ENCODE measurements at places on chromosomes 1 and 21.

- no peak for DNase-seq
Observed at GRCh38 chr1:118223426-118223825, 38.4 kb upstream of the SPAG17 start.

DNA sequence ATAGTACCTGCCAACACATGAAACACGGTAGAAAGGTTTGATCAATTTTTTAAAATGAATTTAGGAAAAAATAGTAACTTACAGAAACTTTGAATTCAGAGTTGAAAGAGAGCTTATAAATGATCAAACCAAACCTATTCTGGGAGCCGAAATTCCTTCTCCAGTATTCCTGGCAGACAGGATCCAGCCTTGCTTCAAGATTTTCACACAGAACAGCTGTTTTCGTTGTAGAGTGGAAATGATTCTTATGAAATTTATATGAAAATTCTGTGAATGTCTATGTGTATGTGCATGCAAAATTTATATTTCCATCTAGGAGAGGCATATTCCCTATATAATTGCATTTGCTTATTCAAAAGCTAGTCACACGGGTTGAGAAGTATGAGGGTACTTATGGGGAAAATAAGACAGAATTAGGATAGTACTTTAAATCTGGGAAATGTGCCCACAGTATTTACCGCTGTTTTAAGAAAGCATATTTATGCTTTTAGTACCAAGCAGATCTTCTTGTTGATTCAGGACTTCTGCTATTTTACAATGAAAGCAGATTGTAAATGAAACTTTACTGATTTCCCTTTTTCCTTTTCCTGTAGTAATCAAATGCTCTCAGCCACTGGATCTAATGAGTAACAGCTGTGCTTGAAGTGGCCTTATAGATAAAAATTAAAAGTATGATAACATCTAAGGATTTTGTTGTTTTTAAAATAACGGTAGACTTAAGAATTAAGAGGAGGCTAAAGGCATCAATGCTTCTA is 30.4 kb downstream of the PRRX1 start:
- no peak for DNase-seq

GRCh38 chr1:179437171-179437570 is 71.4 kb downstream of the AXDND1 start:
- no peak for DNase-seq

DNA sequence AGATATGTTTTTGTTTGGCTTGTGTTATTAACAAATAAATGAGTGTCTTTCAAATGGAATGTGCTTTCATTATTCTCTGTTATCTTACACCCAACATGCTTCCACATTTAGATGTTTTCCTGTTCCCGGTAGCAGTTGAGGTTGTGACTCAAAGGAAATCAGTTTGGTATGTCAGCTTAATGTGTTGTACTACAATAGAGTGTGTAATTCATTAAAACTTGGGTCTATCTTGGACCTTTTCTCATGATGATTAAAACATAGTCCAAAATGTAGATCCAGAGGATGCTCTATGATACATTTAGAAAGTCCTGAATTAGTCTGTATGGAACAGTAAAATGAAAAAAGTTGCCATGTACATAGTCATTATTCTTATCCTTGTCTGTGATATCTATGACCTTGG is 26.7 kb downstream of the RTCA start:
- DNase-seq: no peak

DNA sequence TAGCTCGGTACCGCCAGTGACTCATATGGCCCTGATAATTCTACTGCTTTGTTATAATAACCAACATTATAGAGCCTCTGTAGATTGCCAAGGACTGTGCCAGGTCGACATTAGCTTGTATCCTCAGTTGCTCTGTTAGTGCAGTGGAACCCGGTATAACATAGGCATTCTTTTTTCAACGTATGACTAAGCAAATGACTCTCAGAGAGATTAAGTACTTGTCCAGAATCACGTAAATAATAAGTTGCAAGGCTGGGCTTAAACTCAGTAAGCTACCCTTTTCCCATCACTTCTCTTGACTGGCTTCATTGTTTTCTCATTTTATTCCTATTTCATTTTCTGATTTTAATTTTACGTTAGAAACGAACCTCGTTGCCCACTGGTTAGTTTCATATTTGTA is 85.1 kb downstream of the UBE4B start:
- no peak for DNase-seq

DNA sequence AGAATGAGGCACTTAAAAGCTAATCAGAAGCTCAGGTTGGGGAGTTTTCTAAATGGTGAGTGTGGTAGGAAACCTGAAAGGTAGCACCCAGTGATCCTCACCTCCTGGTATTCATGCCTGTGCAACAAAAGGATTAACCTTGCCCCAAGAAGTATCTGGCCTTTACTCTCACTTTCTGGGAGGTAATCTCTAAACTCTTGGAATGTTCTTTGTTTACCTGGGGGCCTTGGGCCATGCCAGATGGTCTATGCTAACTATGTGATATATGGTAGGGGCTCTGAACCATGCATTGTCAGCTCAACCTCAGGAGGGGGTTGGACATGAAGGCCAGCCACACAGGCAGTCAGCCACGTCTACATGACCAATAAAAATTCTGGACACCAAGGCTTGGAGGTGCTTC is 24.4 kb upstream of the TRIM33 start:
- no peak for DNase-seq

GRCh38 chr1:82086739-82087138 is 286.0 kb downstream of the ADGRL2 start:
- DNase-seq: no peak

- no peak for DNase-seq
Observed at GRCh38 chr1:117572546-117572945, 33.3 kb upstream of the TENT5C start.

DNA sequence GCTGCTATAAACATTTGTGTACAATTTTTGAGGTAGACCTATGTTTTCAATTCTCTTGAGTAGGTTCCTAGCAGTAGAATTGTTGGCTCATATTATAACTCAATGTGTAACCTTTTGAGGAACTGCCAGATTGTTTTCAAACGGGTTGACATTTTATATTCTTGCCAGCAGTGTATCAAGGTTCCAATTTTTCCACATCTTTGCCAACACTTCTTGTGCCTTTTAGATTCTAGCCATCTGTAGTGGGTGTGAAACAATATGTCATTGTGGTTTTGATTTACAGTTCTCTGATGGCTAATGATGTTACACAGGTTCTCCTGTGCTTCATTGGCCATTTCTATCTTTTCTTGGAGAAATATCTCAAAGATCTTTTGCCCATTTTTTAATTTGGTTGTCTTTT is 36.4 kb downstream of the MAP3K7CL start:
- no peak for DNase-seq

DNA sequence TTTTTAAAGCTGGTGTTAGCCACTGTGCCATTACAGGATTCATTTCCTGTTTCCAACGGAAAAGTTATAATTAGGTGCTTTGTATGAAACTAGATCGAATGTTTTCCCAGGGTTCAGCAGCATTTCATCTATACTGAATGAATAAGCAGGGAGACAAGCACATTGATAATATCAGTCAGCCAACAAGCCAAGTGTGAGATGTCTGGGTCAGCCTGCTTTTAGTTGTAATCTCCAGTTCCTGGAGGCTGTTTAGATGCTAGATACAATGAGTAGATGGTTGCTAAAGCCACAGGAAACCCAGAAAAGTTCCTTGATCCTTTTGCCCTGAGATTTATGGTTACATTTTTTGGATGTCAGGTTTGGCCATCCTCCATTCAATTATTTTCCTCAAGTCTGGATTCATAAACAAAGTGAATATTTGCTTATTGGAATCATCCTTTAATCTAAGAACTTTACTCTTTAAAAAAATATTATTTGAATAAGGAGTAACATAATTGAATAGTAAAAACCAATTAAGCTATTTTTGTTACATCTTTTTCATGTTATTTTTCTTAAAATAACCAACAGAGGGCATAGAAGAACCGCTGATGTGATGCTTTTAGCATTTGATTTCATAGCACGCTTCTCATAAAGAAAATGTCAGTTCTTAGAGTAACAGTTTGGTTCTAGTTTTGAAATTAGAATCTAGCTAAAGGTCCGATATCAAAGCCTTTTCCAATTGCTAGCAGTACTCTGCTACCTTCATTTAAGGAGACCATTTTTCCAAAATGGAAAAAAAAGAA is 76.6 kb downstream of the HSPA13 start:
- DNase-seq: no peak

GRCh38 chr1:51758310-51758709 is 120.2 kb downstream of the NRDC start:
- DNase-seq: no peak

- no peak for DNase-seq
Observed at GRCh38 chr1:43783671-43784205, 76.4 kb downstream of the ST3GAL3 start.

- DNase-seq: no peak
Observed at GRCh38 chr1:212040629-212041412, 5.3 kb downstream of the DTL start.

- DNase-seq: no peak
Observed at GRCh38 chr1:221865808-221866207, 123.9 kb upstream of the DUSP10 start.

DNA sequence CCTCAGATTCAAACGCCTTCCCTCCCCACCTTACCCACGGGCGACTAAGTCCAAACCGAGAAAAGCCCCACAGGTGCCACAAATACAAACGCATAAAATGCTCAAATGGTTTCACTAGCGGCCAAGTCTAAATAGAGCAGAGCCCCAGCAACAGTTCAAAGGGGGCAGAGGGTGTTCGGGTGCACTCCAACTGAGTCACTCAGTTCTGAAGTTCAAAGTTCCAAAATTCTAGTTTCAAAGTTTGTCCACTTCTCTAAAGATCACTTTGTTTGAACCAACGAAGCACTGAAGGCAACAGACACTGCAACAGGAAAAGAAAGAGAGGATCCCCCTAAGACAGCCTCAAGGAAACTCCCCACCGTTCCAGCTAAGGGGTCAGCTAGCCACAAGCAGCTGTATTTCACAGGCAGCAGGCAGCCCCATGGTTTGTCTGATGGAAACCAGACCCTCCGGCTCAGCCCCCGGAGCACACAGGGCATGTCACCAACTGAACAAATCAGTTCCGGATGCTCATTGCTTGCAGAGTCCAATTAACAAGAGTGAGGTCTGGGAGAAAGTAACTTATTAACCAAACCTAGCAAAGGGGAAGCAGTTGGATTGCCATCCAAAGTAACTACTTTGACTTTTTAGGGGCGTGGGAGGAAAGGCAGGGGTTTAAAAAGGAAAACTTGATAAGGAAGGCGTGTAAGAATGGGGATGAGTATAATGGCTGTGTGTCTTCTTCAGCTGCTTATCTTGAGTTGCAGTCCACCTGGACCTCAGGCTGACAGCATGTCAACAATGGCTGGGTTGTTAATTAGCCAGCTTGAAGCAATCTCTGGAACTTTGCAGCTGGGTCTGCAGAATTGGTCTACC is 1423.9 kb upstream of the PRMT6 start:
- DNase-seq: no peak

DNA sequence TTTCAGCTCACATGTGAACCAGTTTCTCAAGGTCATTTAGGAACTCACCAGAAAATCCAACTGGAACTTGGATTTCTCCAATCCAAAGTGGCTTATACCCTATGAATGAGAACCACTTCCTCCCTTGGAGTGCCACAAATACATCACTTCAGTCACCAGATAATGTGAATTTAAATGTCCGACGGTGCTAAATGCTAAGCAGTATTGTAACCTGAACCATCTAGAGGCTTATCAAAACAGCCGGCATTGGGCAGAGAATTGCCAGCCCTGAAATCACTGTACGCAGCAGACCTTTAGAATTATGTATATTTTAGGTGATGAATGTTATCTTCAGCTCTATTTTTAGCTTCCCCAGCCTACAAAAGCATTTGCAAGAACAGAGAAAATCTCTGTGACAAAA is 76.8 kb upstream of the COX20 start:
- no peak for DNase-seq

- no peak for DNase-seq
Observed at GRCh38 chr1:180000575-180000974, 46.0 kb downstream of the CEP350 start.

GRCh38 chr1:196355206-196355786 is 252.9 kb downstream of the KCNT2 start:
- no peak for DNase-seq

GRCh38 chr1:116374353-116375147 is 1.5 kb downstream of the ATP1A1 start:
- DNase-seq: peak; percentile 12

DNA sequence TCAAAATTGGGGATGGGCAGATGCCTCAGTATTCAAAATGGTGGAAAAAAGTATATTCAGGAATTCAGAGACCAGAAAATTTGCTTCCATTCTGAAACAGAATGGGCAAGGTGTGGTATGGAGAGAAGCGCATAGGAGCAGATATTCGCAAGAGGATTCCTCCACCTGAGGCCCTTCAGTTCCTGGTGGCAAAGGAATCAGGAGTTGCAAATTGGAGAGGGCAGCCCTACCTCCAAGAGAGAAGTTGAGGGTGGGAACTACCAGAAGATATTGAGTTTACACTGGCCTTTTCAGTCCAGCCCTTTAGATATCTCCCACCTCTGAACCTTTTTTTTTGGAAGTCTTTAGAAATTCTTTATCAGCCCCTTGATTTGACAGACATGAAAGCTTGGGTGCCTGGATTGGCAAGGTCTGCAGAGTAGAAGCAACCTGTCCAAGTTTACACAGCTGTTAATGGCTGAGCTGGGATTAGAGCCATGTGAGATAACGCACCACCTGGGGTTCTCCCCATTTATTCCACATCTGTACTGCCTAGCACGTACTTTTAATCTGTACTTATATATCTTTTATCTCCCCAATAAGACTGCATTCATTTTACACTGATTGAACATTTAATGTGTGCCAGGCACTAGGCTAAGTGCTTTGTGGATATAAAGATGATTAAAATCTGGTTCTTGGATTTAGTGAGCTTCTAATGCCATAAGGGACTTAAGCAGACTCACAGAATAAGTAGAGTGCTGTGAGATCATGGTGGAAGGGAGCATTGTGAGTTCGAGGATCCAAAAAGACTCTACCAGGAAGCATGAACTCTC is 99.5 kb downstream of the NGF start:
- DNase-seq: no peak

GRCh38 chr1:247332623-247333361 is 1.1 kb upstream of the ZNF496 start:
- no peak for DNase-seq

DNA sequence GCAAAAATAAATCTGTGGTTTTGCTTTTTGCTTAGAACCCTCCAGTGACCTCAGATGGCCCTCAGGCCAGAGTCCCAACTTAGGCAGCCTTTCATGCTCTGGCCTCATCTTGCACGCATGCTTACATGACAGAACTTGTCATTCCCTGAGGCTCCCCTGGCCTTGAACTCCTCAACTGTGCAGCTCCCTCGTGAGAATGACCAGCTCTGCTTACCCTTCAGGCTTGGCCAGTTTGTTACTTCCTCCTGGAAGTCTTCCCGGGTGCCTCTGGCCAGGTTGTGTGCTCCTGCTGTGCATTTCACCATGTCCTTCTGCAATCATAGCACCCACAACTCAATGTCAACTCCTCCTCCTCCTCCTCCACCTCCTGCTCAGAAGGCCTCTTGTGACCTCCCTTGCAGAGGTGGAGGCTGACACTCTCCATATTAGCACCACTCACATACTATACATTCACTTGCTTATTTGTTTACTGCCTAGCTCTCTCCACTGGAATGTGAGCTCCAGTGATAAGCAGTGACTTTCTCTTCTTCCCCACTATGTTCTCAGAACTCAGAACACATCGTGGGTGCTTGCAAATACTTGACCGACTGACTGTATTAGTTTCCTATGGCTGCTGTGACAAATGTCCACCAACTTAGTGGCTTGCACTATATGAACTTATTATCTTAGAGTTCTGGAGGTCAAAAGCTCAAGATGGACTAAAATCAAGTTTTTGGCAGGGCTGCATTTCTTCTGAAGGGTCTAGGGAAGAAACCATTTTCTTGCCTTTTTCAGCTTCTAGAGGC is 41.9 kb downstream of the RCSD1 start:
- DNase-seq: no peak

Measured in activated gamma-delta T cell treated with anti-CD3 and anti-CD28 coated beads, Interleukin-2, amount 50 U/mL, for 16 hours (primary cell).